ENCODE measurements at places on chromosomes 13 and 19.

- DNase-seq = no peak
These were observed 978 bp upstream of the TGFBR3L start for GRCh38 chr19:7913652-7914051.

- no peak for DNase-seq
These were observed 16.0 kb upstream of the ZNF792 start for GRCh38 chr19:34979819-34980640.

DNA sequence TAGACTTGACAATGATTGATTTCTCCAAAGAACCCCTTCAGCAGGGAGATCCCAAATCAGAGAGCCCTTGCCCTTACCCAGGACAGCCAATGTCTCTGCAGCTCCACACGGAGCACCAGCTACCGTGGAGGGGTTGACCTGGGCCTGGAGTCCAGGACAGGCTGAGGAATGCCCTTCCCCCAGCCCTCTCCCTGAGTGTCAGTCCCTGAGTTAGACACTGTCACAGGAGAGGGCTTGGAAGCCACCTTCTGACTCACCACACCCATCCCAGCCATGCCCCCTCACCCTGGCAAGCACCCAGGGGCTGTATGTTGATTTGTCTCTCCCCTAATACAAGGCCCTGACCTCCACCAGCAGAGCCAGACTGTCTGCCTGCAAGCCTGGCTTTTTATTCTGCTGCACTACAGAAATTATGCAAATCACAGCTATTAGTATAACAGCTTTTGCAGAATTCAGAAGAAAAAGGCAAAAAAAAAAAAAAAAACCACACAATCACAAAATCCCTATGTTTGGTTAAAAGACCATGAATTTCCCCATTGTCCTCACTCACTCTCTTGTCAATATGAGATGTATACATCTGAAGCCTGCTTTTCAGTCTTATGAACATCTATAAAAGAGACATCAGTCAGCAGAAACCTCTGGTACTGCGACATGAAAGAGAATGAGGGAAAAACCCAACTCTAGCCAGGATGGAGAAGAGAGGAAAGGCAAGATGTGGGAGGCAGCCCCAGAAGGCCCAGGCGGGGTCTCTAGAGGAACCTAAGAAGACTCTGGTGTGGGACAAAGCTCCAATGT, 240.7 kb downstream of the UQCRFS1 start:
- DNase-seq = no peak

DNA sequence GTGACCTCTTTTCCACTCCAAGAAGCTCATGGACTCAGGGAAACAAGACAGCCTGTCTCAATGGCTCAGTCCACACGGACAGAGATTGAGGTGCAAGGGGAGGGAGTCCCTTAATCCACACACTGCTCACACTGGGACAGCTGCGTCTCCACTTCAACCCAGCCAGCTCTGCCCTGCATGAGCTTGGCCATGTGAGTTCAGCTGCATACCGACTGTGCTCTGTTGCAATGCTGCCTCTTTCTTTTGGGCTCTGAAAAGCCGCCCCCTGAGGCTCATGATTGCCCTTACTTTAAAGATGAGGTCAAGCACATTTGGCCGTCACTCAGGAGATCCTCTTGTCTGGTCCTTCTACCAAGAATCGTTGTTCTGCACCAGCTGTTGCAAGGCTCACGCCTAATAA, 64.8 kb upstream of the KCTD15 start:
- DNase-seq = no peak

GRCh38 chr19:13821292-13821691, 26.0 kb downstream of the ZSWIM4 start:
- DNase-seq = no peak

GRCh38 chr13:36696410-36697010, 22.7 kb downstream of the SERTM1 start:
- DNase-seq = no peak

DNA sequence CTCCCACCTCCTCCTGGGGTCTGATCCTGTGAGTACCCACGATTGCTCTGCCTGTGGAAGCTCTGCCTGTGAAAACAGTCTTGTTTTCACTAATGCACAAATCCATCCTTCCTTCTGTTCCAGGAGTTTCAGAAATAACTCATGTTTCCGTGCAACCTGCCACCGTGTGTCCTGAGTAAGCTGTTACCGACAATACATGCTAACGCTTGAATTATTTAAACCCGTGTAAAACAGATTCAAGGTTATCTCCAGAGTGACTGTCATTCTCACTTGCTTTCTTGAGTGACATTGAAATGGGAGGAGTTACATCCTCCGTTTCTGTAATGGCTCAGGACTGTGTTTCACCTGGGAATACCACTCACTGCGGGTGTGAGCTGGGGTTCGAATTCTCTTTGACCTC, 24.9 kb downstream of the GPR12 start:
- DNase-seq = no peak

DNA sequence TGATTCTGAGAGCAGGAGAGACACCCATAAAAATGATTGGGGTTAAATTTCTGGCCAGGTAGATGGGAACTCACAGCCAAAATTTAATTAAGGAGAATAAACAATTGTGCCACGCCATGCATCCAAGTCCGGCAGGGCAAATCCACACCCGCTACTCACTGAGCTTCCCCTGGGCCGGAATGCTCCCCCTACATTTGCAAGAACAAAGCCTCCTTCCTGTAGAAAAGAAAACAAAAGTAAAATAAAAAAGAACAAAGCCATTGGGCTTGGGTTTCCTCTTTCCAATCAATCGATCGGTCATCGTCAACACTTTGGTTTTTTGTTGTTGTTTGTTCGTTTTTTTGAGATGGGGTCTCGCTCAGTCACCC, 30.2 kb upstream of the TFDP1 start:
- no peak for DNase-seq

- no peak for DNase-seq
These were observed 6.3 kb upstream of the FUT2 start for GRCh38 chr19:48689449-48689848.

DNA sequence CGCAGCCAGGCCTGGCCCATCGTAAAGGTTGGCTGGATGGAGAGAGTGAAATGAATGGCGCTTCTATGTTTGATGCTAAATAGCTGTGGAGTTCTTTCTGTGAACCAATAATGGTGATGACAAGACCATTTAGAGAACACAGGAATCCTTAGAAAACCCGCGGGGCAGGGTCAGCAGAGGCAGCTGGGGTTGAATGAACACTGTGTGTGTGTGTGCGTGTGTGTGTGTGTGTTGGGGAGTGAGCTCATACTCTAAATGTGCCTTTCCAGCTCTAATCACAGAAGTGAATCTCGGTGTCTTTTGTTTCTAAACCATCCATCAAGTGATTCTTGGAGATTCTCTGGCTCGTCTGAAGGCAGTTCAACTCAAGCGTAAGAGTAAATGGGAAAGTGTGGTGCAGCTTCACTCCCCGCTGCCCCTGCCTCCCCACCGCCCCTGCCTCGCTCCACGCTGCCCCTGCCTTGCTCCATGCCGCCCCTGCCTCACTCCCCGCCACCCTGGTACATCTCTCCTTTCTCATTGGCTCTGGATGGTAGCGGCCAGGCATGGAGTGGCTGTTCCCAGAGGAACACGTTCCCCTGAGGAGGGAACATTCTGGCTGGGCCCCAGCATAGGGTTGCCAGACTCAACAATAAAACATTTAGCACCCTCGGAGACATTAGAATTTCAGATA, 21.2 kb downstream of the TMPRSS9 start:
- DNase-seq = no peak

- no peak for DNase-seq
These were observed 905.6 kb upstream of the SPRY2 start for GRCh38 chr13:81246556-81246955.

DNA sequence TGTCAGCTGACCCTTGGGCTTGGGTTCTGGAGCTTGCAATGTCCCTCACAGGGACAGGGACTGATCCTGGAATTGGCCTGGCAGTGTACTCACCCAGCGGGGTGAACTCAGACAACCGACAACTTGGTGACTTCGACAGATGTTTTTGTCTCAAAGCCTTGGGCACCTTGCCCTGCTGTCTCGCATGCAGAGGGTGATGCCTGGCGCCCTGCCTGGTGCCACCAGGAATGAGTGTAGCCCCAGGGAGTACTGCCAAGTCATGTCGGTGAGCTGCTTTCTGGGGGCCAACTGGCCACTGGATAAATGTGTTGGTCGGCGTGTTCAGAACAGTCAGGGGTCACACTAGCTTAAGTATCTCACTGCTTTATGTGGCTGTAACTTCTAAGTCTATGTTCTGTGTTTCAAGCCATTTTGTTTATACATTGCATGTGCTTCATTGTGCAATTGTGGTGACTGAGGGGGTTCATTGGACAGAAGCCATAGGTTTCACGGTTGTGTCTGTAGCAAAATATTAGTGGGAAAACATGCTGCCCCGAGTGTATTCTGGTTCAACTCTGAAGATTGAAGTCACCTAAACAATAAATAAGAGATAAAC, 96.3 kb upstream of the TNFSF11 start:
- no peak for DNase-seq

DNA sequence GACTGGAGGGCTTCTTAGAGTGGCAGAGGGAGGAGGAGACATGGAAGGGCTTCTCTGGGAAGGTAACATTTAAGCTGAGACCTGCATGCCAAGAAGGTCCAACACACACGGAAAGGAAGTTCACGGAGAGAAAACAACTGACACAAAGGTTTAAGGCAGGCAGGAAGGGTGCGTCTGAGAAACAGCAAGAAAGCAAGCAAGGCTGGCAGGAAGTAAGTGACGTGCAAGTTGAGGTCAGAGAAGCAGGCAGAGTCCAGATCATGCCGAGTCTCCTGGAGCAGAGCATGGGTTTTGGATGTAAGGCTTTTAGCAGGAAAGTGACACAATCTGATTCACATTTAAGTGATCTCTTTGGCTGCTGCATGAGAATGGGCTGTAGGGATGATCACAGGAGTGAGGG, 60.5 kb downstream of the ATP7B start:
- no peak for DNase-seq

DNA sequence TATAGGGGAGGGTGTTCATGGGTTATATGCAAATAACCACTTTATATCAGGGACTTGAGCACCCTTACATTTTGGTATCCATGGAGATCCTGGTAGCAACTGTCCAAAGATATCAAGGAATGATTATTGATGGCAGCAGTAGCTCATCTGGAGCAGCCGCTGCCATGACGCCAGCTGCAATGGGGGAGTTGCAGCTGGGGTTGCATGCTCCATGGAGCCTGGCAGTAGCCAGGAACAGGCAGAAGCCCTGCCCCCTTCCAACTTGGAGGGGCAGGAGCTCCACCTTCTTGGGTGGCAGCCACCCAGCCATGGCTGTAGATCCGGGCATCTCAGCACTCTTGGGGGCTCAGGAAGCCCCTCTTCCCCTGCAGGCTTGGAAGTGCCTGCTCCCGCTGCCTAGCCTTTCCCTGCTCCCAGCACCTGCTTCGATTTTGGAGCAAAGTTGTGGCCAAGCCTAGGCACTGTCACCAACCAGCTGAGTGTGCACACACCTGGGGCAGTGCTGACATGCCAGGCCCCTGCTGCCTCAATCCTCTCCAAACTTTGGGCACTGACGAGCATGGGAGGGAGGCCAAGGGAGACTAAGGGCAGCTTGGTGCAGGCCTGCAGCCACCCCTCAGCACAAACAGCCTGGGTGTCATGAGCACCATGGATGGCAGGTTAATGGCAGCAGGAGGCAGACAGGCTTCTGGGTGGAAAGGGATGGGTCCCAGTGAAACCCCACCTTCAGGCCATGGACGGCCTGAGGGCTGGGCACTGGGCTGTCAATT, 235.6 kb upstream of the CSNK1A1L start:
- no peak for DNase-seq

- DNase-seq = no peak
These were observed 32.1 kb downstream of the CYP2B6 start for GRCh38 chr19:41023193-41023592.

DNA sequence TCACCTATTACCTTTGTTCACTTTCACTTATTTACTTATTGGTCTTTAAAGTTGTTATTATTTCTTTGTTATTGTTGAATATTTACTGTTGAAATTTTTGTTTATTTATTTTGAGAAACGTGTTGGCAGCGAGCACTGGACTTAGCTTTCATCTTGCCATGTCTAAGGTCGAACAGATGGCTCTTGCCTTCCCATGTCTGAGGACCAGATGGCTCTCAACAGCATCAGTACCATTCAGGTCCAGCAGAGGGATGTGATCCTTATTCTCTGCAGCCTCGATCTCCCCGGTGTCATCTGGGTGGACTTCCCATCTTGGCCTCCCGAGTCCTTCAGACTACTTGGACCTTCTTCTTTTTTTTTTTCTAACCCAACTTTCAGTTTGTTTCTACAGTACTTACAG, 1437.6 kb downstream of the UQCRFS1 start:
- DNase-seq = peak; percentile 22

GRCh38 chr19:39596911-39597310, 5.4 kb upstream of the LGALS13 start:
- no peak for DNase-seq

- DNase-seq = no peak
These were observed 102.0 kb downstream of the ERCC5 start for GRCh38 chr13:102947745-102948405.

GRCh38 chr13:44399074-44399473, 25.4 kb downstream of the SERP2 start:
- no peak for DNase-seq

DNA sequence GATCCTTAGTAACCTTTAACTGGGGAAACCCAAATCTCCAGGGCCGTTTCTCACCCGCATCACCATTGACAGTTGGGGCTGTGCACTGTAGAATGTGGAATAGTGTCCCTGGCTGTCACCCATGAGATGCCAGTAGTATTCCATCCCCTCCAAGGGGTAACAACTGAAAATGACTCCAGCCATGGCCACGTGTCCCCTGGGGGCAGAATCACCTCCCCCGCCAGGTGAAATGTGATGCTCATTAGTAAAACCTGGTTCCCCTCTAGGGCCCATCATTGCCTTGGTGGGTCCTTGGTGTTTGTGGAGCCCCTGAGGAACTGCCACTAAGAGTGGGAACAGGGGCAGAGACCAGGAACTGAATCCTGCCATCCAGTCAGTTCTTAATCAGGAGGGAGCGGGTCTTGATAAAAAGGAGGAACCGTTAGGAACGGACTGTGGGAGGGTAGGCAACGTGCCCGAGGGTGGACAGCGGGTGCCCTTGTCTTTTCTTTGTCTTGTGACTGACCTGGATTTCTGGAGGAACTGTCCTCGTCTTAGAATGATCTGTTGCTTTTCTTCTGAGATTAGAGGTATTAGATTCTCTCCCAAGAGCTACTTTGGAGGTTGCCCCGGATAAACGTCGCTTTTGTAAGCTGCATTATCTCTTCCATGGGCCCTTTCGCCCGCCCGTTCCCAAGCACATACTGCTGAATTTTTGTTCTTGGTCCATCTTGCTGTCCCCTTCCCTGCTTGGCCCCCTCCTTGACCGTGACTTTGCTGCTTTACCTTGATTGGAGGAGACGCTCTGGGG, 3.5 kb downstream of the MYO9B start:
- DNase-seq = no peak

Measured in OCI-LY7 (cell line).